Smooth muscle cell of the coronary artery (primary cell): ENCODE measurements at places on chromosomes 7 and 10. TPM values are rescaled to one million over a fixed set of nuclear protein-coding genes. Genes with fewer than 3 reads are reported as not detected.

YAE1 gene
- total RNA-seq: 32.2 and 72.5 TPM in 2 replicates

IDI2 gene
- total RNA-seq: not detected in 2 replicates

CALHM1 gene
- not detected in 2 replicates for total RNA-seq

SOSTDC1 gene
- total RNA-seq: not detected in 2 replicates
